ENCODE measurements at places on chromosomes 7 and 10. TPM values are rescaled to one million over a fixed set of nuclear protein-coding genes. Genes with fewer than 3 reads are reported as not detected.

DNA sequence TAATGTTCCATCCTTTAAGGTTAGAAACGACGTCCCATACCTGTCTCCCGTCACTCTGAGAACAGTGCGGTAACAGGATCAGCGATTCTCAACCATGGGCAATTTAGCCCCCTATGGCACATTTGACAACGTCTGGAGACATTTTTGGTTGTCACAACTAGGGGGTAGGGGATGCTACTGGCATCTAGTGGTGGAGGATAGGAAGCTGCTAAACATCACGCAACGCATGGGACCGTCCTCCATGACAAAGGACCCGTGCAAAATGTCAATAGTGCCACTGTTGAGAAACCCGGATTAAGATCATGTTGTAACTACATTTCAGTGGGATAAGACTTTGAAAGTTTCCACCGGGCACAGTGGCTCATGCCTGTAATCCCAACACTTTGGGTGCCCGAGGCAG is 5.0 kb upstream of the PAXIP1 start:
- DNase-seq, result no peak

The RAPGEF5 gene
- polyA plus RNA-seq, result 14.6 TPM

DNA sequence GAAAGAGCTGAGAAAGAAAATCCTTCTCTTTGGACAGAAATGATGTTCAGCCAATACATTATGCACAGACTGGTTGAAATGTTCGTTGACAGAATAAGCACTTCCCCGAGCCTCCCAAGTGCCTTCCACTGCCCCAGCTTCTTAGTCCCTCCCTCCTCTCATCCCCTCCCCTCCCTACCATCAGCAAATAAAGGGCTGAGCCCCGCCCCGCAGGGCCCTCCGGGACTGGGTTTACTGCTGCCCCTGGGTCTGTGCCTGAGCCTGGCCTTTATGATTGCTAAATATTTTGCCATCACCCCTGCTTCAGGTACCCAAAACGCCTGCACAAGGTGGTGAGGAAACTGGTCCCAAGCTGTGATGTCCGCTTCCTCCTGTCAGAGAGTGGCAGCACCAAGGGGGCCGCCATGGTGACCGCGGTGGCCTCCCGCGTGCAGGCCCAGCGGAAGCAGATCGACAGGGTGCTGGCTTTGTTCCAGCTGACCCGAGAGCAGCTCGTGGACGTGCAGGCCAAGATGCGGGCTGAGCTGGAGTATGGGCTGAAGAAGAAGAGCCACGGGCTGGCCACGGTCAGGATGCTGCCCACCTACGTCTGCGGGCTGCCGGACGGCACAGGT is 28.1 kb downstream of the HKDC1 start:
- DNase-seq, result no peak

- DNase-seq, result peak; percentile 7
Measured at GRCh38 chr7:114663502-114663901, 248.9 kb downstream of the FOXP2 start.

The TFR2 gene
- 1.3 TPM for polyA plus RNA-seq

The TMEM139 gene
- polyA plus RNA-seq, result 0.98 TPM

The MRC1 gene
- 13.7 TPM for polyA plus RNA-seq

The TEX36 gene
- polyA plus RNA-seq, result not detected

GRCh38 chr10:24722676-24723385 is 856 bp downstream of the ARHGAP21 start:
- DNase-seq, result peak; percentile 66

- DNase-seq, result no peak
Measured at GRCh38 chr7:113519472-113519871, 399.3 kb downstream of the PPP1R3A start.

GRCh38 chr10:67815571-67816059 is 22.4 kb downstream of the DNAJC12 start:
- no peak for DNase-seq

The OR6B1 gene
- not detected for polyA plus RNA-seq

DNA sequence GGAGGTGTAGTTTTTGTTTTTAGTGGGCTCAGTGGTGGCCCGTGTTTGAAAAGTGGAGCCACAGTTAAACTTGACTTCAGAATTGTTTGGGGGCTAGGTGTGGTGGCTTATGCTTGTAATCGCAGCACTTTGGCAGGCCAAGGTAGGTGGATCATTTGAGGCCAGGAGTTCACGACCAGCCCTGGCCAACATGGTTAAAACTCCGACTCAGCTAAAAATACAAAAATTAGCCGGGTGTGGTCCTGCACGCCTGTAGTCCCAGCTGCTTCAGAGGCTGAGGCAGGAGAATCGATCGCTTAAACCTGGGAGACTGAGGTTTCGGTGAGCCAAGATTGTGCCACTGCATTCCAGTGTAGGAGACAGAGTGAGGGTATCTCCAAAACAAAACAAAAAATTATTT is 1.8 kb downstream of the CCT6A start:
- no peak for DNase-seq

DNA sequence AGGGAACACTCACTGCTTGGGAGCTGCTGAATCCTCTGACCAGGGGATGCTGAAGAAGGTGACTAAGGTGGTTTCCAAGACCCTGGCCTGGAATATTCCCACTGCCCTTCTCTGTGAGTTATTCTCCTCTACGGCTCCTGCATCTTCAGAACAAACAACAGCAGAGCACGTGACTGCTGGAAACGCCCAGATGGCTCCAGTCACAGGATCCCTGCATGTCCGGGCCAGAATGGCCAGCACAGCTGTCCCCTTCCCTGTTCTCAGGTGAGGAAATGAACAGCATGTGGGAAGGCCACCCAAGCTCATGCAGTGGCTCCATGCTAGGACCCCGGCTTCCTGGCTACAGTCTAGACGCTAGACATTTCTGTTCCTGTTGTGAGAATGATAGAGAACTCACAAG is 43.1 kb downstream of the GHRHR start:
- no peak for DNase-seq

- no peak for DNase-seq
Measured at GRCh38 chr10:21146436-21146789, 249.3 kb upstream of the NEBL start.

The OR6V1 gene
- polyA plus RNA-seq, result not detected

The MINDY4 gene
- 4.7 TPM for polyA plus RNA-seq

- DNase-seq, result no peak
Measured at GRCh38 chr10:94997741-94998174, 59.3 kb downstream of the CYP2C9 start.

DNA sequence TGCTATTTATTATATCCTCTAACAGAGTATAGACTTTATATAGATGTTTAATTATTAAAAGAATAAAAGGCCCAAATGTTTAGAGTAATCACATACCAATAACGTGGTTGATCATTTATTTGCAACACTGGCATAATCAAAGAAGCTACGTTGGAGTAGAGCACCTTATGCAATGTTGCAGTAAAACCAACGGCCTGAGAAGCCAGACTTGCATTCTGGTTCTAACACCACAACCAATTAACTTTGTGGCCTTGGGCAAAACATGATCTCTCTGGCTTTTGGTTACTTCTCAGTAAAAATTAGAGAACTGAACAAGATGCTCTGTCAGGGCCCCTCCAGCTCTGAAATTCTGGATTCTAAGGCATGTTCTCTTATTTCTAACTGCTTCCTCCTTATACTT is 476.2 kb downstream of the GRM8 start:
- DNase-seq, result no peak

The SORCS3 gene
- not detected for polyA plus RNA-seq

The SLC26A3 gene
- polyA plus RNA-seq, result not detected

- DNase-seq, result no peak
Measured at GRCh38 chr7:32894171-32894570, 2.6 kb upstream of the KBTBD2 start.

The CNPY1 gene
- polyA plus RNA-seq, result not detected

DNA sequence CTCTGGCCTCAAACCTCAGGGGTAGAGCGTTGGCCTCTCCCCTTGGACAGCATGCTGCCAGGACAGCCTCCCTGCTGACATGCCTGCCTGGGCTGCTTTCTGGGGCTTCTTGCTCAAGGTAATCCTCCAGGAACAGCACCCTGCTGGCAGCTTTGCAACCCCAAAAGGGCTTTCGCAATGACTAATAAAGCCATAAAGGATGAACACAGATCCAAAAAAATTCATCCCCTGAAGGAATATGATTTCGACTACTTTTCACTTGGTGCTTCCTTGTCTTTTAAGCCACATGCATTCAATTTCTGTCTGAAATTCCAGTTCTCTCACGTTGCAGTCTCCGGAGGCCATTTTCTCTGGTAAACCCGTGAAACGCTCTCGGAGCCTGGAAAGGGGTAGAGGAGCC is 15.1 kb upstream of the SH3PXD2A start:
- DNase-seq, result no peak

- DNase-seq, result no peak
Measured at GRCh38 chr10:29009464-29009863, 279.4 kb upstream of the LYZL1 start.

DNA sequence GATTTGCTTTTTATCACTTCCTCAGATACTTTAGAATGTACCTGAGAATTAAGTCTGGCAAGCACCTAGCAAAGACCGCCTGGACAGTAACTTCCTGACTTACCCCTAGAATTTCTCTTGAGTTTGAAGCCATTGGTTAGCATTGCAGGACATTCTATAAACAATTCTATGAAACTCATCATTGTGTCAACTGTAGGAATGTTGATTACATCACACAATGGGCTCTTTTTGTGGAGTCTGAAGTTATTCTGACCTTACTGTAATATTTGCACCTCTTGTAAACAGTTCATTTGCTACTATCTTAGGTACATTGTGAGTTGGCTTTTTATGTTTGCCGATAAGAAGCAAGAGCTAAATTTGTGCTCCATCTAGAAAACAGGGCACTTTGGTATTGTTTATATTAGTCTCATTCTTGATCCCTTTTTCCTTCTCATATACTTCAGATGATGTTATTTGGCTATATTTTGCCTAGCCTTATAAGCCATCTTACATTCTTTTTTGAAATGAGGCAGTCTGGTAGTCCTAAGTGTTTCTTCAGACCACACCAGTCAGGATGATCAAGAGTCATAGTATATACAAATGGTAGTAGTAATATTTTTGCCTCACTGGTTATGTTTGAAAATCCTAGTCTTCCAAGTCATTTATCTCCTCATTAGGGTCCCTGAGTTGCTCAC is 52.4 kb downstream of the CASD1 start:
- no peak for DNase-seq

GRCh38 chr10:76033457-76034196 is 602.2 kb downstream of the LRMDA start:
- DNase-seq, result no peak
